ENCODE measurements at places on chromosomes 1 and 21.

GRCh38 chr1:63794939-63795378 is 21.1 kb downstream of the ROR1 start:
- DNase-seq: no peak

DNA sequence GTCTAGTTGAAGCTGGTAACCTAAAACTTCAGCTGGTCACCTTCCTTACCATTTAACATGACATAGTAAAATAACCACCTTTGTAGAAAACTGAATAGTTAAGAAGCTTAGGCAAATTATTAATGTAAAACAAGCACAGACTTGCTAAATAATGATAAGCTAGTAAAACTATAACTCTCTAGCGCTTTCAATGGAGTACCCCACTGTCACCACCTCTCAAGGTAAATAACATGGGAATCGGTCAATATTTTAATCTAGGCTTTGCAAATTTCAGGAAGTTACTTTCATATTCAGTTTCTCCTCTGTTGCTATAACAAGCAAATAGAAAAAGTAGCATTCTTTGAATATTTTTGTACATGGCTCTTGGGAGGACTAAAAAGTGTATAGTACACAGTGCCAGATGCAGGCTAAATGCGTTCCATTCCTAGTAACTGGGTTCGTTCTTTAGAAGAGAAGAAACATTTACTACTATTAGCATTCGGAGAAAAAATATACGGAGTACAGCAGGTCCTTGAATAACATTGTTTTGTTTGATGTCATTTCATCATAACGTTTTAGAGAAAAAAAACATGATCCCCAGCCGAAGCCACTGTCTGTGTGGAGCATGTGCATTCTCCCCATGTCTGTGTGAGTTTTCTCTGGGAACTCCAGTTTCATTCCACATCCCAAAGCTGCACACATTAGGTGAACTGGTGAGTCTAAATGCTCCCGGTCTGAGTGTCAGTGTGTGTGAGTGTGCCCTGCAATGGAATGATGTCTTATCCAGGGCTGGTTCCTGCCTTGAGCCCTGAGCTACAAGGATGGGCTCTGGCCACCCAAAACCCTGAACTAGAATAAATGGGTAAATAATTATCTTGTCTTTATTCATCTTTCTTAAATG is 52.5 kb downstream of the EPRS1 start:
- DNase-seq: no peak

DNA sequence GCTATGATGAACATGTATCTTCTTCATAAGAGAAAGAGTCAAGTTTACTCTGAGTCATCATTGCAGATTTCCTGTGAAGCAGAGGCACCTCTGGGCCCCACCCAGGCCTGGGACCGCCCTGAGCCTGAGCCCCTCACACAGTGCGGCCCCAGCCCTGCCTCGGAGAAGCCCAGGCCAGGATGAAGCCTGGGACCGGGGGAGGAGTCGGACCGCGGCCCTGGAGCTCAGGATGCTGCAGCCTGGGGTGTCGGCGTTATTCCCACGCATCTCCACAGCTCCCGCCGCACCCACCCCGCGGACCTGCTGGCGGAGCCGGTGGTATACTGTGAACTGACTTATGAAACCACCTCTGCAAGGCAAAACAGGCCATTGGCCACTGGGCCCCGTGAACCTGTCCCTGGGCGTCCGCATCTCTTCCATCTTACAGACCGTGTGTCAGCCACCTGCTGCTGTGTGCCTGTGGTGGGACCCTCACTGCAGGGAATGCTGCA is 2.4 kb upstream of the COL6A1 start:
- DNase-seq: no peak

- no peak for DNase-seq
Observed at GRCh38 chr1:44805311-44806024, 1.7 kb downstream of the DYNLT4 start.

DNA sequence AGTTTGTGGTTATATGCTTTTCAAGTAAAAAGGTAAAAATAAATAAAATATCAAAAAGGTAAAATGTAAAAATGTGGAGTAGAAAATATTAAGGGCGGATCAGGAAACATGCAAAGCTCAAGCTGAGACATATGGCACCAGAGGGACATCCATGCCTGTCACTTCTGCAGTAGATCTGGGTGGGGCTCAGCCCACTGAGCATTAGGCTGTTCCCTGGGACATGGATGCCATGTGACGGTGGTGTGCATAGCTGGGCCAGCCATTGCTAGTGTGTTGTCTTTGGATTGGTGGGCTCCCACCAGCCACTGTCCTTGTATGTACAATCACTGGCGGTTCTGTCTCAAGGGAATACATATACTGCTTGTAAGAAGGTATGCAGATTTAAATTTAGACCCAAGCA is 3.0 kb downstream of the TTC13 start:
- DNase-seq: no peak

DNA sequence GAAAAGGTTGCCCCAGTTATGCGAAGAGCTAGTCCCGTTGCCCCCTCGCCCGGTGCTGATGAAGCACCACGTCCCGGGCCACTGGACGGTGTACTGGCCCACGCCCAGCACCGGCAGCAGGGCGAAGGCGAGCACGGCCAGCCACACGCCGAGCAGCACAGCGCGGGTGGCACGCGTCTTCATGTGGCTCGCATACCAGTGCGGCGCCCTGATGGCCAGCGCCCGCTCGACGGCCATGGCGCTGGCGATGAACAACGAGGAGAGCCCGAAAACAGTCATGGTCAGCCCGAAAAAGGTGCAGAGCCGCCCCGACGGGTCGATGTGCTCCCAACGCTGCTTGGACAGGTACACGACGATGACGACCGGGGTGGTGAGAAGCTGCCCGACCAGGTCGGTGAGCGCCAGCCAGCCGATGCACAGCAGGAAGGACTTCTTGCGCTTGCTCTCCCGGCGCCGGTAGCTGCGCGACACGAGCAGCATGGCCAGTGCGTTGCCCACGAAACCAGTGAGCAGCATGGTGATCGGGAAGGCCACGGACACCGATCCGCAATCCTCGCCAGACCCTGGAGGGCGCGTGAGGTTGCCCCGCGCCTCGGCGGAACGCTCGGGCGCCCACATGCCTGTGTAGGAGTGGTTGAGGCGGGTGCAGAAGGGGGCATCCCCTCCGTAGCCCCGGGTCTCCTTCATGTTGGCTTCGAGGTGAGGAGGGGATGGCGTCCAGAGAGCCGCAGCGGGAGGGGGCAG is 553 bp downstream of the PTGER3 start:
- DNase-seq: no peak

GRCh38 chr1:111201275-111202090 is 1.0 kb upstream of the DENND2D start:
- DNase-seq: no peak

All from kidney epithelial cell (primary cell).